Gastrocnemius medialis (tissue), 4 donors: ENCODE measurements at places on chromosomes 5 and 9. TPM values are rescaled to one million over a fixed set of nuclear protein-coding genes. Genes with fewer than 3 reads are reported as not detected.

DNA sequence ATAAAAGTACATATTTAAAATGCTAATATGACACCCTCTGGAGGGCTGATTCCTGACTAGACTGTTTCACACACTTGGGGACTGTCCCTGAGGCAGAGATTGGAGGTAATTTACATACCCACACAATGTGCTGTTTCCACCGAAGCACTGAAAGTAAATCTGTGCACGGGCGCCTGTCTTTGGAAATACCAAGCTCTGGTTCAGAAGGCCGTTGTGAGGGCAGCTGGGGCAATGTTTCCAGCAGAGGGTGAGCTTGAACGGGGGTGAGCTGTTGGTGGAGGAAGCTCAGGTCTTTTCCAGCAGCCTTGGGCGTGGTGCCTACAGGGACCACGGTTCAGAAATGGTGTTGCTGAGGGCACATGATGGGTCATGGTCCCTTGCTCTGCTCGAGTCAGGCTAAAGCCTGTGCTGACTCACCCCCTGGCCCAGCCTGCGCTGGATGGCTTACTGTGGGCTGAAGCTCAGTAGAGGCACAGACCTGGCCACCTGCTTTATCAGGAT lies 25.8 kb upstream of the HMCN2 start:
- H3K4me1 ChIP-seq = no peaks in the 10 kb centered on the region
- H3K36me3 ChIP-seq = no peaks in the 10 kb centered on the region
- no peak overlapping the region for H3K27ac ChIP-seq
- DNase-seq = no peak
- H3K27me3 ChIP-seq = no peaks in the 10 kb centered on the region

- H3K4me3 ChIP-seq = no peak overlapping the region
- no peaks in the 10 kb centered on the region for H3K27me3 ChIP-seq
- H3K4me1 ChIP-seq = peaks cover 41% of the 10 kb centered on the region
- no peaks in the 10 kb centered on the region for H3K36me3 ChIP-seq
- no peak overlapping the region for H3K27ac ChIP-seq
Observed at GRCh38 chr5:142779163-142779840, 9.1 kb downstream of the ARHGAP26 start.

- no peaks in the 10 kb centered on the region for H3K4me1 ChIP-seq
- DNase-seq = no peak
- H3K36me3 ChIP-seq = no peaks in the 10 kb centered on the region
Observed at GRCh38 chr9:123645126-123645525, 284.8 kb downstream of the DENND1A start.

DNA sequence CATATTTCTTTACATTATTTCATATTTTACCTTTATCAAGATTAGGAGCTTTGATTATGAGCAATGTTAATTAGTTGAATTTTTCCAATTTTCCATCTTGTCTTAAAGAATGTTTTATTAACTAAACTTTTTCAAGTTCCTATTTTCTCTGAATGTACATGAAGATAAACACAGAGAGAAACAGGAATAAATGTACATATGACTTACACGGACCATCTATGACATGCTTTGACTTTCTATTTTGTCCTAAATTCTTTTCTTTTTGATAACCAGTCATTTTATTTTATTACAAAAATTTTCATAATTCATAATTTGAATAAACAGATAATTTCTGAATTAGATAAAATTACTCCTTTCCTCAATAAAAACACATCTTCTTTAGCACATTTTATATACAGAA lies 1038.8 kb upstream of the ARRDC3 start:
- no peak for DNase-seq
- no peaks in the 10 kb centered on the region for H3K36me3 ChIP-seq
- H3K27me3 ChIP-seq = no peaks in the 10 kb centered on the region
- H3K4me3 ChIP-seq = no peak overlapping the region
- H3K4me1 ChIP-seq = no peaks in the 10 kb centered on the region

The GPSM1 gene
- 1.2 TPM for total RNA-seq

The AIF1L gene
- total RNA-seq = 10.0 TPM

The OTP gene
- total RNA-seq = not detected

GRCh38 chr9:94663140-94663539 lies 23.8 kb upstream of the FBP1 start:
- H3K4me3 ChIP-seq = no peak overlapping the region
- no peaks in the 10 kb centered on the region for H3K4me1 ChIP-seq
- no peak for DNase-seq
- no peaks in the 10 kb centered on the region for H3K27me3 ChIP-seq

GRCh38 chr9:114995681-114996221 lies 65.4 kb upstream of the TNFSF8 start:
- no peak overlapping the region for H3K27ac ChIP-seq
- no peaks in the 10 kb centered on the region for H3K36me3 ChIP-seq
- H3K4me3 ChIP-seq = no peak overlapping the region
- no peaks in the 10 kb centered on the region for H3K27me3 ChIP-seq
- DNase-seq = no peak
- H3K4me1 ChIP-seq = no peaks in the 10 kb centered on the region

- no peak overlapping the region for H3K27ac ChIP-seq
- no peak for DNase-seq
- no peaks in the 10 kb centered on the region for H3K27me3 ChIP-seq
- H3K4me3 ChIP-seq = no peak overlapping the region
- H3K4me1 ChIP-seq = peaks cover 9% of the 10 kb centered on the region
Observed at GRCh38 chr5:171895081-171895480, 109.5 kb downstream of the SMIM23 start.

GRCh38 chr5:158451203-158451992 lies 592.5 kb upstream of the CLINT1 start:
- peak; percentile 45 for DNase-seq
- H3K4me1 ChIP-seq = peaks cover 4% of the 10 kb centered on the region
- peak overlapping the region; percentile 44 for H3K27ac ChIP-seq
- H3K36me3 ChIP-seq = no peaks in the 10 kb centered on the region
- H3K4me3 ChIP-seq = no peak overlapping the region

GRCh38 chr9:133581513-133582343 lies 27.5 kb downstream of the FAM163B start:
- H3K4me1 ChIP-seq = no peaks in the 10 kb centered on the region
- H3K27ac ChIP-seq = no peak overlapping the region
- DNase-seq = no peak
- H3K4me3 ChIP-seq = no peak overlapping the region

DNA sequence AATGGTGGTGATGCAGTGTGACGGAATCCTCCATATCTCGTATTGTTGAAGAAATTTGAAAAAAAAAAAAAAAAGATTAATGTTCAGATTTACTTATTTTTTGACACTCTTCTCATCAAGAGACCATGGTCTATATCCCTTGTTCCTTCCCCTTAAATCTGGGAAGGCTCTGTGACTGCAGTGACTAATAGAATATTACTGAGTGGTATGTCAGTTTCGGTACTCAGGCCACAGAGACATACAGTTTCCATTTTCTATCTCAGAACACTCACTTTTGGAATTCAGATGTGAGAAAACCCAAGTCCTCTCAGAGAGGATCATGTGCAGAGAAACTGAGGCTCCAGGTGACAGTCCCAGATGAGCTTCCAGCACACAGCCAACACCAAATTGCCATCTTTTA lies 1193.5 kb downstream of the DTWD2 start:
- no peak overlapping the region for H3K27ac ChIP-seq
- H3K27me3 ChIP-seq = no peaks in the 10 kb centered on the region
- no peaks in the 10 kb centered on the region for H3K36me3 ChIP-seq
- DNase-seq = no peak
- H3K4me3 ChIP-seq = no peak overlapping the region

DNA sequence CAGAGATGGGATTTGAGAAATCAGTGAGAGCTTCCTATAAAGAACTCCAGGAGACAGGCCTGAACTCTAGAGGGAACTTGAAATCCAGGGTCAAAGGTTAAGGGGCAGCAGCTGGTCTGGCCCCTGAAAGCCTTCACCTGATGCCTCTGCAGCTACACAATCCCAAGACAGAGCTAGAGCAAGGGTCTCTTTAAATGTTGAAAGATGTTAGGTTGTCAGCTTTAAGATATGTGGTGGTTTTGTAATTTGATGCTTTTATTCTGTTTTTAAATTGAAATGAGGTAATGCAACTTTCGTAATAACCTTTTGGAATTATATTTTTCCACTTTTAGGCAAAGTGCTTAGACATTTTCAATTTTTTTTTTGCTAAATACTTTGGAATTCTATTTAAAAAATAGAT lies 2.4 kb downstream of the SOWAHA start:
- DNase-seq = no peak
- H3K27me3 ChIP-seq = peaks cover 27% of the 10 kb centered on the region
- H3K4me3 ChIP-seq = no peak overlapping the region
- H3K27ac ChIP-seq = no peak overlapping the region
- H3K36me3 ChIP-seq = no peaks in the 10 kb centered on the region

- DNase-seq = no peak
- no peaks in the 10 kb centered on the region for H3K27me3 ChIP-seq
- no peaks in the 10 kb centered on the region for H3K36me3 ChIP-seq
- H3K4me1 ChIP-seq = no peaks in the 10 kb centered on the region
- no peak overlapping the region for H3K4me3 ChIP-seq
Observed at GRCh38 chr5:35305336-35306020, 75.2 kb upstream of the PRLR start.

GRCh38 chr5:138725153-138725817 lies 27.9 kb upstream of the CTNNA1 start:
- H3K4me3 ChIP-seq = no peak overlapping the region
- peak overlapping the region; percentile 65 for H3K27ac ChIP-seq
- no peaks in the 10 kb centered on the region for H3K36me3 ChIP-seq
- peaks cover 37% of the 10 kb centered on the region for H3K4me1 ChIP-seq
- no peaks in the 10 kb centered on the region for H3K27me3 ChIP-seq

DNA sequence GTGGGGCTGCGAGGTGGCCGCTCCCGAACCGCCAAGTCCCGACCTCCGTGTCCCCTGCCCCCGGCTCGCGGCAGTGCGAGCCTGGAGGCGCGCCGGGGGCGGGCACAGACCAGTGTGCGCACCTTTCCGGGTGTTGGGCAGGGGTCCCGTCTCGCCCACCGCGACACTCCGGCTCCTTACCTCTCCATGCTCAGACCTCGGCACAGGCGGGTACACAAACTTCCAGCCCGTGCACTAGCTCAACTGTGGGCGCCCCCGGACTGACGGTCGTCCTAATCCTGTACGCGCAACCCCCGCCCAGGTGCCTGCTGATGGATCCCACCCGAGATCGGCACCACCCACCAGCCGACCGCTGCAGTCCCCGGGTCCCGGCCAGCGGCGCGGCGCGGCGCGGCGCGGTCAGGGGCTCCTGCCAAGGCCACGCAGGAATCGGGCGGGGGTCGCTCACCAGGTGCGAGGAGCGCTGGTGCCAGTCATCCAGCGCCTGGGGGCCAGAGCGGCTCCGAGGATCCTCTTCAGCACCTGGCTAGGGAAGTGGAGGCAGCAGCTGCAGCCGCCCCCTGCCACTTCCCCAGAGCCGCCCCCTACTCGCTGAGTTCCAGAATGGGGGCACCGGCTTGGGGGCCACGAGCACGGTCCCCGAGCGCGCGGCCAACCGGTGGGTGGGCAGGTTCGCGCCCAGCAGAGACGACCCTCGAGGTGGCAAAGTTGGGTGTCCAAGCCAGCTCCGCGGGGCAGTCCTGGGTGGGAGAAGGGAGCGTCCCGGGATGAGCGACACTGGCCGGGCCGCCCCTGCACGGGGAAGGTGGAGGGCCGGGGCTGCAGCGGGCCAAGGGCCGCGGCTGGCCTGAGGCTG lies 511 bp downstream of the SEMA5A start:
- DNase-seq = no peak
- H3K4me1 ChIP-seq = peaks cover 10% of the 10 kb centered on the region
- peak overlapping the region; percentile 49 for H3K27ac ChIP-seq
- no peaks in the 10 kb centered on the region for H3K36me3 ChIP-seq
- no peaks in the 10 kb centered on the region for H3K27me3 ChIP-seq
- peak overlapping the region; percentile 60 for H3K4me3 ChIP-seq

GRCh38 chr9:133221177-133221809 lies 12.2 kb upstream of the OBP2B start:
- no peak overlapping the region for H3K27ac ChIP-seq
- H3K36me3 ChIP-seq = no peaks in the 10 kb centered on the region
- H3K4me1 ChIP-seq = no peaks in the 10 kb centered on the region
- DNase-seq = no peak
- no peak overlapping the region for H3K4me3 ChIP-seq

The ANKRD18A gene
- total RNA-seq = not detected

GRCh38 chr5:7728076-7728475 lies 122.9 kb downstream of the CFAP90 start:
- H3K27ac ChIP-seq = no peak overlapping the region
- no peaks in the 10 kb centered on the region for H3K4me1 ChIP-seq
- no peak overlapping the region for H3K4me3 ChIP-seq
- H3K36me3 ChIP-seq = peaks cover 4% of the 10 kb centered on the region
- H3K27me3 ChIP-seq = no peaks in the 10 kb centered on the region
- DNase-seq = no peak

- no peak overlapping the region for H3K27ac ChIP-seq
- H3K27me3 ChIP-seq = no peaks in the 10 kb centered on the region
- H3K4me1 ChIP-seq = peaks cover 9% of the 10 kb centered on the region
- no peak for DNase-seq
- no peak overlapping the region for H3K4me3 ChIP-seq
- H3K36me3 ChIP-seq = no peaks in the 10 kb centered on the region
Observed at GRCh38 chr5:91095786-91096385, 287.2 kb downstream of the ARRDC3 start.

- DNase-seq = no peak
- no peaks in the 10 kb centered on the region for H3K27me3 ChIP-seq
- no peak overlapping the region for H3K27ac ChIP-seq
- no peaks in the 10 kb centered on the region for H3K4me1 ChIP-seq
- H3K36me3 ChIP-seq = no peaks in the 10 kb centered on the region
- no peak overlapping the region for H3K4me3 ChIP-seq
Observed at GRCh38 chr5:13692172-13692571, 252.3 kb downstream of the DNAH5 start.

GRCh38 chr5:142800776-142801494 lies 30.8 kb downstream of the ARHGAP26 start:
- H3K27me3 ChIP-seq = no peaks in the 10 kb centered on the region
- H3K27ac ChIP-seq = no peak overlapping the region
- H3K4me1 ChIP-seq = no peaks in the 10 kb centered on the region
- no peak for DNase-seq
- H3K36me3 ChIP-seq = no peaks in the 10 kb centered on the region

GRCh38 chr5:79263290-79263689 lies 27.4 kb downstream of the JMY start:
- no peak for DNase-seq
- peaks cover 11% of the 10 kb centered on the region for H3K4me1 ChIP-seq
- no peak overlapping the region for H3K27ac ChIP-seq
- no peaks in the 10 kb centered on the region for H3K36me3 ChIP-seq
- H3K4me3 ChIP-seq = no peak overlapping the region
- no peaks in the 10 kb centered on the region for H3K27me3 ChIP-seq

DNA sequence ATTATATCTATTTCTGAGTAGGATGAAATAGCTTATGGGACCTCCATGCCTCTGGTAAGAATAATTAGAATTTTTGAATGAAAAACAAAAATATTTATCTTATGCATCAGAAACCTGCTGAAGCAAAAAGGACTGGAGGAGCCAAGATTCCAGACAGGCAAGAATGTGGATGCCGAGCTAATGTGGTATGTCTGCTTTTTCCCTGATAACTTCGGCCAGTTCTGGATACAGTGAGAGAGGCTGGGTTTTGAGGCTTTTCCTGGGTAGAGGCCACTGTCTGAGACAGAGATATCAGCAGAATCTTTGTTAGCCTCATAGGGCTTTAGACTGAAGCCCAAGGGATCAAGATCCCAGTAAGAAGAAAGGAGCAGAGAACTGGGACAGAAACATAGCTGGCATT lies 5.2 kb upstream of the CTNND2 start:
- DNase-seq = no peak
- peaks cover 11% of the 10 kb centered on the region for H3K27me3 ChIP-seq
- H3K27ac ChIP-seq = no peak overlapping the region
- no peaks in the 10 kb centered on the region for H3K36me3 ChIP-seq

- DNase-seq = no peak
- H3K27ac ChIP-seq = no peak overlapping the region
- no peaks in the 10 kb centered on the region for H3K27me3 ChIP-seq
- H3K36me3 ChIP-seq = no peaks in the 10 kb centered on the region
- no peak overlapping the region for H3K4me3 ChIP-seq
Observed at GRCh38 chr9:114484215-114484853, 20.9 kb downstream of the WHRN start.

The SELENOP gene
- total RNA-seq = 239 TPM

The MEGF10 gene
- total RNA-seq = 6.7 TPM
